NCI-H2171 (cell line): ENCODE measurements at places on chromosomes 6 and 20.

GRCh38 chr6:103198386-103198785 is 1661.3 kb downstream of the HACE1 start:
- no peak for DNase-seq

DNA sequence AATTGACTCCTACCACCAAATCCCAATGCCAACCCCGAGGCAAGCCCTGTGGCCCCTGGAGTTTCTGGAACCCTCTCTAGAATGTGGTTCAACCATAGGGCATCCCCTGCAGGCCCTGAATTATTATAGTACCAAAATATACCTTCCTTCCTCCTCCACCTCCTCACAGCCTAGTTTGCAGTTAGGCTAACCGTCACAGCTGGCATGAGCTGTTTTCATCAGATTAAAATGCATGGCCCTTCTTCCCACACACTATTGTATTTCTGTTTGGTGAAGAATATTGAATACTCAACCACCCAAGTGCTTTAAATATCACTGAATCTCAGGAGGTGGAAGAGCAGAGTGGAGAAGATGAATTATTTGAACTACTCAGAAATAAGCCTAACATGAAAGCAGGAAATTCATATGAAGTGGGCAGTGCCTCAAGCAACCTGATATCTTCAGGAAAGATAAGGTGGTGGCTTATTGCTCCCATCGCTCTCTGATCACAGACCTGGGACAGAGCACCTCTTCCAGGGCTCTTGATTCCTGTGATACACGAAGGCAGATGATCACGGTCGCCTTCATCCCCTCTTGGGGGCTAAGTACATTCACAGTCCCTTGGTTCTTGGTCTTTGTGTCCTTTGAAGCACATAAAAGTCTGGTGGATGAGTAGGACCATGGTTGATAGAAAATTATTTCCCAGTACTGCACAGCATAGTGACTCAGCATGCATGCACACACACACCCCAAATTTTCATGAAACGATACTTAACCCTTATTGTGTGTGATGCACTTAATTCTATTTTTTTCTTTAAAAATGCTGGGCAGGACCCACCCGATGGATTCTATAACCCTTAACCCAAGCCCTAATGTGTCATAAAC is 90.9 kb downstream of the PSMG4 start:
- DNase-seq, result no peak

DNA sequence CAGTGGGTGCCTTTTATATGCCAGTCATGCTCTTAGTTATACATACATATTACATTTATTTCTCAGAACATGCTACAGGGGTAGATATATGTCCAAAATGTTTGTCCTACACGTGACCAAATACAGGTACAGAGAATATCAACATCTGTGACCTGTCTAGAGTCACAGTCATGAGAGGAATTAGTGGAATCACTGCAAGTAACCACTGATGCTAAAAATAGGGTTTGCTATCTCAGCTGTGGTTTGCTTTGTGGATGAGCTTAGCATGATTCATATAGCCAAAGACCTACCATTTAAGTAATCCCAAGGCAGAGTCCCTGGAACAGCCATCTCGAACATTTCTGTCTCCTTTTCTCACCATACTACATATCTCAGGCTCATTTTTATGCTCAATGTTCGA is 32.3 kb downstream of the GSTA3 start:
- no peak for DNase-seq

DNA sequence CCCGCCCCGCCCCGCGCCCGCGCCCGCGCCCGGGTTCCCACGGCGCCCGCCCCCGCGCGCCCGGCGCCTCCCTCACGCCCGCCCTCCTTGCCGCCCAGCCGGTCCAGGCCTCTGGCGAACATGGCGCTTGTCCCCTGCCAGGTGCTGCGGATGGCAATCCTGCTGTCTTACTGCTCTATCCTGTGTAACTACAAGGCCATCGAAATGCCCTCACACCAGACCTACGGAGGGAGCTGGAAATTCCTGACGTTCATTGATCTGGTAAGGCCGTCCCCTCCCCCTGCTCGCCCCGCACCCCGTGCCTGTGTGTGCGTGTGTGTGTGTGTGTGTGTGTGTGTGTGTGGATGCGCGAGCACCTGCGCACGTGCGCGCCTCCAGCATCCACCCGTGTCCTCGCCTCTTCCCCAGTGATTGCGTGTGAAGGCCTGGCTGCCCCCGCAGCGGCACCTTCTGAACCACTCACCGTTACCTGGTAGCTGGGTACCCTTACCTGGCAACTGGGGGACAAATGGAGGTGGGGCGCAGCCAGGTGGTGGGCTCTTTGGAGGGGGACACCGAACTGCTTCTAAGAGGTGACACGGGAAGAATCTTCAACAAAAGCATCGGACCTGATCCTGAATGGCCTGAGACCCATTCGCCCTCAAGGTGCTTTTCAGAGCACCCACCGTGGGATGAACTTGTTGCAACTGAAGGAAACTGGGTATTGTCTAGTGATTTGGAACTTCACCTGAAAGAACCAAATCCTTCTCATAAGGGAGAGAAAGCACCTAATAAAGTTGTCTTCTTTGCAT is at the start of gene AIG1:
TSS of gene AIG1 (plus strand) at position 84 of the 791 bp plus-strand sequence. CDS start at position 121, 37 bp downstream.
- DNase-seq, result peak; percentile 61

DNA sequence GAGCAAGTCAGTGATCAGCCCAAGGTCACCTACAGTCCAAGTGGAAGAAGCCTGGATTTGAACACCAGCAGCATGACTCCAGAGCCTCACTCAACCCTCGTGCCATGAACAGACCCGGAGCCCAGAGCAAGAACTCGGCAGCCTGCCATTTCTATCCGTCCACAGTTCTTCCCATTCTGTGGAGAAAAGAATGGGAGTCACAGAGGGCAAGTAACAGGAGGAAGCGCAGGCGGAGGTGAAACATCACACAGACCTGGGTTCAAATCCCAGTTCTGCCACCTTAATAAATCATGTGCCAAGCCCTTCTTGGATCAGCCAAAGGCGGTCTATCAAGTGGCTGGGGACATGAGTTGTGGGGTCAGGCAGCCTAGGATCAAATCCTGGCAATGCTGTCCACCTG is 4.3 kb downstream of the PREX1 start:
- DNase-seq, result no peak

- no peak for DNase-seq
These were observed 41.9 kb downstream of the PLEKHG1 start for GRCh38 chr6:150641398-150642139.

DNA sequence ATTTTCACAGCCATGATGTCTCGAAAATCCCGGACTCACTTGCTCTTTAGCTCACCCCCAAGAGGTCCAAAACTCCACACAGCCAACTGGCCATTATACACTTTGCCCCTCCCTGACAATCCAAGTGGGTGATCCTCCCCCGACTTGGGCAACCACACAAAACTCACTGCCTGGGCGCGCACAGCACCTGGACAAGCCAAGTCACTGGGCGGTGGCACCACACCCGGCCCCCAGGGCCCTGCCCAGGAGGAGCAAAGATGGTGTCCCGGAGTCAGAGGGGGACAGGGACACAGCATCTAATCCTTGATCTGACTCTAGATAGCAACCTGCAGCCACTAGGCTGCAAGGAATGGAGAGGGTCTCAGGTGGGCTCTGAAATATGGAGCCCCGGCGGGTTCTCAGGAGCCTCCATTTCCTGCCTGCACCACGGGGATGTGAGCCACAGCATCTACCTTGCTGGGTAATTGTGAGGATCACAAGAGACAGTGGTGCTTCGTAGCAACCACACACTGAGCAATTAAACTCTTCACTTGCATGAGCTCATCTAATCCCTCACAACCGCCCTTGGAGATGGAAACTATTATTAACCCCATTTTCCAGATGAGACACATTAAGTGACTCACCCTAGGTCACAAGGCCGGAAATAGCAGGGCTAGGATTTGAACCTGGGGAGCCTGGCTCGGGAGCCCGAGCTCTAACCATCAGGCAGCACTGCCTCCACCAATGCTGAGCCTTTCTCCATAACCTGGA is 66.6 kb downstream of the BMP7 start:
- no peak for DNase-seq

GRCh38 chr6:27825025-27825793 is 87.0 kb downstream of the OR2B2 start:
- DNase-seq, result no peak

- DNase-seq, result peak; percentile 75
These were observed 5.7 kb downstream of the EDN3 start for GRCh38 chr20:59305908-59306655.

DNA sequence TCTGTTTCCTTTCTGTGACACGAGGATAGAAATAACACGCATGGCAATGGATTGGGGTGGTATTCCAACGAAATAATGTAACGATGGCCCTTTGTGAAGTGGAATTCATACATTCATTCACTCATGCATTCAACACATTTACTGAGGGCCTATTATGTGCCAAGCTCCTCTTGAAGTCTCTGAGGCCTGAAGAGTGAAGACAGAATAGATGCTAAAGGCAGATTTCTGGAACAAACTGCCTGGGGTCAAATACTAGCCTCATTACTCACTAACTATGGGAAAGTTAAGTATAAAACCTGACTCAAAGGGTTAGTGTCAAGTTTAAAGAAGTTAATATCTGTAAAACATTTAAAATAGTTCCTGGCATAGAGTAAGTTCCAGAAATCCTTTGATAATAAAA is 279.6 kb upstream of the SULF2 start:
- DNase-seq, result no peak

- no peak for DNase-seq
These were observed 217.6 kb downstream of the UST start for GRCh38 chr6:148964467-148964866.

DNA sequence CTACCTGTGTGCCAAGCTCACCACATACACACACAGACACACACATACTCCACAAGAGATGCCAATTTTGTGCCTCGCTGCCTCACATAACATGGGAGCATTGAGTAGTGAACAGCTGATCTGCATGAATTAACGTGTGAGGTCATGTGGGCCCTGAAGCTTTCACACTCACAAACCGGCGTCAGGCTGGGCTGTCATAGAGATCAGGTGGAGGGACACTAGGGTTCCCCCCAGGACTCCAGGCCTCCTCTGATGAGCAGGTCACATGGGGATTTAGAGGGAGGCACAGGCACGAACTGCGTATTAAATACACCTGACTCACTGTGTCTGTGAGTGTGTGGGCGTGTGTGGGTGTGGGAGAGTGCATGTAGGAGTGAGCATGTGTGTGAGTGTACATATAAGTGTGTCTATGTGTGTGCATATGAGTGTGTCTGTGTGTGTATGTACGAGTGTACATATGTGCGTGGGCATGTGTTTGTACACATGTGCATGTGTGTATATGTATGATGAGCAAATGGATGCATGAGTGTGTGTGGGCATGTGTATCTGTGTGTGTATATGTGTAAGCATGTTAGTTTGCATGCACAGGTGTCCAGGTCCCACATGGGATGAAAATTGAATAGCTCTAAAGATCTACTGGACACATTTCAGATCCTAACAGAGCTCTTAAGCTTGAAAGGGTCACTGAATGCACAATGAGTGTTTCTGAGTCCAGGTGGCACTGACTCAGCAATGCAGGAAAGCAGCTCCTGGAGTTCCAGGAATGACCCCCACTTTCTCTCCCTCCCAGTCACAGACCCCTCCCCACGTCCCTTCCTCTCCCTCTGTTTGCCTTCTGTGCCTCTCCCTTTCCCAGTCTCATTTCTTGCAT is 336.6 kb downstream of the PREX1 start:
- peak; percentile 11 for DNase-seq
